ENCODE measurements at places on chromosomes 5 and 9.

DNA sequence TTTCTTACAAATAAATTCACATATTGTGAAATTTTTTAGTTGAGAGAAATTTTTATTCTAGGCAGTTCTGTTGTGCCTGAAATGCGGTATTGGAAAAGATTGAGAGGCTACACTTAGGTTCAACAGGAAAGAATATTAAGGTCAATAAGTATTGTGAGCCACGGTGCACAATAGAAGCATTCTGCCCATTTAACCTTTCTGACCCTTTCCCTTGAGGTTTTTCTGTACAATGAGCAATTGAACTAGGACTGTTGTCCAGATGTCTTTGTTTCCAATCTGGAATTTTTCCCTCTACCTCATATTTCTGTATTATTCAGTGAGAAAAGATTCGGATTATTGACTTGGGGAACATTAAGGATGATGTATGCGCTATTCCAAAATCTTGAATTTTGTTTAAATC, 205.2 kb downstream of the NR3C1 start:
- DNase-seq, result no peak

- DNase-seq, result no peak
These were observed 15.5 kb upstream of the PAIP1 start for GRCh38 chr5:43572357-43572756.

GRCh38 chr5:153559926-153560325, 69.5 kb downstream of the GRIA1 start:
- no peak for DNase-seq

DNA sequence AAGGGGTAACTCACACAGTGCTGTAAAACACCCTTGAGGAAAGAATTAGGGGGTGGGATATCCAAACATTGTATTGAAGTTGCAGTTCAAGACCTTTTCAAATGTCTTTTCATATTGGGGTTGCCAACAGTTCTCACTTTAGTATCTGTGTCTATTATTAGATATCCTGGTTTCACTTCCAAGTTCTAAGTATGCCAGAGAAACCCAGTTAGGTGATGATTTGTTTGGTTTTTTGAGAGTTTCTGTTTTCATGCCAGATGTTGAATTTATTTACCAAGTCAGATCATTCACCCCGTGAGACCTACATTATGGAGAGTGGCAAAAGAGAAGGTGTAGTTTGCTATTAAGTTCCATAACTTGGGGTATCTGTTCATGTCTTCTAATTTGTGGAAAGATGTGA, 64.5 kb downstream of the C9orf152 start:
- DNase-seq, result no peak

DNA sequence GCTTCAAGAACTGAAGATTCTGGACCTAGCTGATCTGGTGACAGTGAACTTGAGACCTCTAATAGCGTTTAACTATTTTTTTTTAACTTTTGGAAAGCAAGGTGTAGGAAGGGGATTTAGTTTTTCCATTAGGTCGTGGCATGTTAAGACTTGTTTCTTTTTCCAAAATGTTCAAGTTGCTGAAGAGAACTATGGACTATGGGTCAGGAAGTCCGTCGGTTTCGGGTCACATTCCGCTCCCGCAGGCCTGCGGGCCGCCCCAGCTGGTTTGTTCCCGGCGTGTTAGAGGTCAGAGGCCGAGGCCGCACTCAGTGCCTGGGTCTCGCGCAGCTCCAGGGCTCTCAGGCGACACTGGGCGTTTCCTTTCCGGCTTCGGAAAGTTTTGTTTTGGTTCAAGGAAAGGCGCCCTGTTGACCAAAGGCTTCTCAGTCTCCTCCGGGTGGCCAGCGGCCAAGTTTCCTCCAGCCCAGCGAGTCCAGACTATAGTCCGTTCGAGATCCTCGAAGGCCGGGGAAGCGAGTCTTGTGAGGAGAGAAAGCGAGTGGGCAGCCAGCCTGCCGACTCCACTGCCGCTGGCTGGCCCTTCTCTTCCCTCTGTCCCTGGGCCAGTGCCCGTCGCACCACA, 586 bp upstream of the FCHO2 start:
- no peak for DNase-seq

DNA sequence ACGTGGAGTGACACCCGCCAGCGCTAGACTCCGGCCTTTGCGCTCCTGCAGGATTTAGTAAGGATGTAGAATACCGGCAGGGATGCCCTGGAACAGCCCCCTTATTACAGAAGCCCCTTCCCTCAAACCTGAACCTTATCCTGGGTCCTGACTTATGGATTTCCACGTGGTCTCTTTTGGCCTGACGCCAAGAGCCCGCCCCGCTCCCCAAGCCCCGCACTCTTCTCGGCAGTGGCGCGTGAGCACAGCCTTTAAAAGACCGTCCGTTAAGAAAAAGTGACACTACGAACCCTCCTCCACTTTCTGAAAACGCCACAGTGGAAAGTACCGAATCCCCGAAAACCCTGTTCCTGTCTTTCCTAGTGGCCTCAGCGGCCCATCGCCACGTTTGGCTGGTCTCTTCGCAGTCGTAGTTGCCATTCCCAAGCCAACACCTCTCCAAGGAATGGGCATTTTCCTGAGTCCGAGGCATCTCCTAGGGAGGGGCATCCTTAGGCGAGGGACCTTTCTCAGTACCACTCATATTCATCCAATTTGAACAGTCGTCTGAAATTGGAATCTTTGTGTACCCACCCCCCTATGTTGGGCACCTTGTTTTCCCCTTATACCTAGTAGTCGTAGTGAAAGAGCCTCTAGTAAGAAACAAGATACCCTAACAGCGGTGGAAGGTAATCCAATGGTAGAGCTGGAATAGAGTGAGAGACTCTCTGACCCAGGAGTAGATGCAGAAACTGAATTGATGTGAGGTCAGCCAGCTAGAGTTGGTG, 732 bp upstream of the MCIDAS start:
- no peak for DNase-seq

GRCh38 chr5:146622391-146622790, 106.4 kb upstream of the GPR151 start:
- DNase-seq, result no peak

GRCh38 chr5:67971971-67972821, 243.4 kb upstream of the PIK3R1 start:
- DNase-seq, result no peak

GRCh38 chr9:129946246-129946995, 96.6 kb downstream of the FNBP1 start:
- DNase-seq, result no peak

- DNase-seq, result no peak
These were observed 103.2 kb upstream of the VCAN start for GRCh38 chr5:83368319-83368718.

DNA sequence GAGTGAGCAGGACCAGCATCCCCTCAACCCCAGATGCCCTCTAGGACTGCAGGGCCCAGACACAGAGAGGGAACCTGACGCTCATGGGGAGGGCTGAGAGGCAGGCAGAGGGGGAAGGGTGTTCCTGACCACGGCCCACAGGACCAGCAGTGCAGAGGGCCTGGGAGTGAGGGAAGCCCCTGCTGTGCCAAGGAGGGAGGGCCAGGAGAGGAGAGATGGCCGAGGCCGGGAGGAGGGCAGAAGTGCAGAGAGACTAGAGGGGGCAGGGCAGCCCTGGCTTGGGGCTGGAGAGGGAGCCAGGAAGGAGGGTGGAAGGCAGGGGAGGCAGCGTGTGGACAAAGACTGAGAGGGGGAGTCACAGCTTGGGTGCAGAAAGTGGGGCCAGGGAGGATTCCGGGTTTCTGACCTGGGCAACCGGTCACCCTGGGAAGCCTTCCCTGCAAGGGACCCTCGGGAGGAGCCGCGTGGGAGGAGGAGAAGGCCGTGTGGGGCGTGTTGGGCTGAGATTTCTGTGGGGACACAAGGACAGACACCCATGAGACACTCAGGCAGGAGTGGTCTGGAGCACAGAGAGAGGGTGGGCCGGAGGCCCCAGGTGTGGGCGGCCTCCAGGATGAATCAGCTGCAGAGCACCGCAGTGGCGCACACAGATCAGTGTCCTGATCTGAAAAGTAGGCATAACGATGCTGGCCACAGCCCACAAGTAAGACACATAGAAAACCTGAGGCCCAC, 117.5 kb downstream of the ADAMTS2 start:
- DNase-seq, result no peak

DNA sequence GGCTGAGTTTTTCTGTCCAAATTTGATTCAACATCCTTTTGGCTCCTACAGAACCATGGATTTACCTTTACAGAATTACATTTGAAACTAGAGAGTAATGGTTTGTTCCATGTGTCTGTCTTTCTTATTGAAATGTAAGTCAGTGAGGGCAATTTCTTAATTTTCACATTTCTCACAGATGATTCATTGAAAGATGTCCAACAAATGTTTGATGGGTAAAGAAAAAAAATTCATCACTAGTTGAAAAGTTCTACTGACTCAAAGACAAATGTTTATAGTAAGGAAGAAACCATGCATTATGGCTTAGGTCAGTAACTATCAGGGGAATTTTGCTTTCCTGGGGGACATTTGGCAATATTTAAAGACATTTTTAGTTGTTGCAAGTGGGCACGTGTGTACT, 131.6 kb upstream of the TRPM3 start:
- DNase-seq, result no peak

- no peak for DNase-seq
These were observed 226.5 kb upstream of the MAP3K1 start for GRCh38 chr5:56588636-56589480.

GRCh38 chr9:134317400-134317789, 8.9 kb upstream of the RXRA start:
- DNase-seq, result no peak

GRCh38 chr9:89592213-89592815, 12.5 kb upstream of the GADD45G start:
- DNase-seq, result no peak
